Sigmoid colon (tissue), 7 donors: ENCODE measurements at places on chromosomes 1 and 21. TPM values are rescaled to one million over a fixed set of nuclear protein-coding genes. Genes with fewer than 3 reads are reported as not detected.

Gene CLDN17
- total RNA-seq = not detected

Gene TMEM61
- total RNA-seq = not detected

Gene FCRLA
- not detected for total RNA-seq

Gene CRYAA
- not detected for total RNA-seq

Gene PRR9
- total RNA-seq = not detected

Gene BTBD8
- 4.9 TPM for total RNA-seq

Gene KLHDC7A
- total RNA-seq = under 0.01 TPM

Gene TCHHL1
- total RNA-seq = not detected

Gene HP1BP3
- 189 TPM for total RNA-seq

Gene GJA4
- 3.3 TPM for total RNA-seq

Gene CR2
- total RNA-seq = not detected

Gene LRRC53
- total RNA-seq = not detected

Gene SLC5A9
- total RNA-seq = not detected

Gene SPRR1B
- not detected for total RNA-seq

Gene TRIM67
- 0.28 TPM for total RNA-seq

Gene KISS1
- total RNA-seq = not detected

Gene LYPD8
- not detected for total RNA-seq

Gene PLA2G5
- total RNA-seq = 38.1 TPM

Gene ACTA1
- total RNA-seq = not detected

Gene COL18A1
- total RNA-seq = 197 TPM
